CD8-positive, alpha-beta T cell (primary cell): ENCODE measurements at places on chromosomes 6 and 20.
A peak's percentile ranks its signal among the peaks of the same experiment; 100 is the strongest.

GRCh38 chr20:39025883-39026282, 63.7 kb downstream of the DHX35 start:
- DNase-seq, result no peak

GRCh38 chr6:87690441-87690840, 11.6 kb downstream of the AKIRIN2 start:
- no peak for DNase-seq

GRCh38 chr6:161546632-161547031, 272.8 kb upstream of the AGPAT4 start:
- DNase-seq, result no peak

GRCh38 chr6:108020472-108021116, 53.9 kb downstream of the OSTM1 start:
- DNase-seq, result no peak

- peak; percentile 34 for DNase-seq
Observed at GRCh38 chr20:57835588-57836455, 126.0 kb upstream of the PMEPA1 start.

- no peak for DNase-seq
Observed at GRCh38 chr6:154752022-154752421, 18.8 kb downstream of the SCAF8 start.

GRCh38 chr6:107532706-107533105, 42.8 kb downstream of the SOBP start:
- no peak for DNase-seq

- DNase-seq, result no peak
Observed at GRCh38 chr6:163782436-163783003, 368.0 kb downstream of the QKI start.

- no peak for DNase-seq
Observed at GRCh38 chr6:98634569-98634968, 199.8 kb upstream of the POU3F2 start.

DNA sequence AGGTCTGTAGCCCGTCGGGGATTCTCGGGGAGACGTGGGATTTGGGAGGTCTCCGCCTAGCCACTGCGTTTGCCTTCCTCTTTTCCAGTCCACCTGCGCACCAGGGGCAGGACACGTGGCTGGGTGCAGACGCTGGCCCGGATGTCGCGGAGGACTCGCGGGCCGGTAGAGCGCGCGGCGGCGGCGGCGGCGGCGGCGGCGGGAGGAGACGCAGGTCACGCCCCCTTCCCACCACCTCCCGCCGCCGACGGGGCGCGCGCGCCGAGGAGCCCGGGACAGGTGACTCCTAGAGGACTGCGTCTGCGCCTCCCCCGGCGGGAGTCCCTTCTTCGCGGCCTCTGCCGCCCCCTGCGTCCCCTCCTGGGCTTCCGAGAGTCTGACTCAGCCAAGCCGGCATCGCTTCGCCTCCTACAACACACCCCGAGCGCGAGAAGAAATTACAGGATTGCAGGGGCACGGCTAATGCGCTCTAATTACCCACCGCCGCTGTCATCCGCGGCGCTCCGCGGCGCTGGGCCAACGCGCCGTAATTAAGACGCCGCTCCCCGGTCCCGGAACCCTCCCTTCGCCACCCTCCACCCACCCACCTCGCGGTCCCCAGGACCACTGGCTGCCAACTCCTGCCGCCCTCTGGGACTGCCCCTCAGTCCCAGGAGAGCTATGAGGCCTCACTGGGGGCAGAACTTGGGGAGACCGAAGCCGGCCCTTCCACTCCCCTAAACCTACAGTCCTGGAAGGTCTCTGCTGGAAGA, 124.5 kb downstream of the MRPL14 start:
- DNase-seq, result peak; percentile 60

GRCh38 chr6:150325066-150325772, 43.6 kb upstream of the IYD start:
- no peak for DNase-seq

DNA sequence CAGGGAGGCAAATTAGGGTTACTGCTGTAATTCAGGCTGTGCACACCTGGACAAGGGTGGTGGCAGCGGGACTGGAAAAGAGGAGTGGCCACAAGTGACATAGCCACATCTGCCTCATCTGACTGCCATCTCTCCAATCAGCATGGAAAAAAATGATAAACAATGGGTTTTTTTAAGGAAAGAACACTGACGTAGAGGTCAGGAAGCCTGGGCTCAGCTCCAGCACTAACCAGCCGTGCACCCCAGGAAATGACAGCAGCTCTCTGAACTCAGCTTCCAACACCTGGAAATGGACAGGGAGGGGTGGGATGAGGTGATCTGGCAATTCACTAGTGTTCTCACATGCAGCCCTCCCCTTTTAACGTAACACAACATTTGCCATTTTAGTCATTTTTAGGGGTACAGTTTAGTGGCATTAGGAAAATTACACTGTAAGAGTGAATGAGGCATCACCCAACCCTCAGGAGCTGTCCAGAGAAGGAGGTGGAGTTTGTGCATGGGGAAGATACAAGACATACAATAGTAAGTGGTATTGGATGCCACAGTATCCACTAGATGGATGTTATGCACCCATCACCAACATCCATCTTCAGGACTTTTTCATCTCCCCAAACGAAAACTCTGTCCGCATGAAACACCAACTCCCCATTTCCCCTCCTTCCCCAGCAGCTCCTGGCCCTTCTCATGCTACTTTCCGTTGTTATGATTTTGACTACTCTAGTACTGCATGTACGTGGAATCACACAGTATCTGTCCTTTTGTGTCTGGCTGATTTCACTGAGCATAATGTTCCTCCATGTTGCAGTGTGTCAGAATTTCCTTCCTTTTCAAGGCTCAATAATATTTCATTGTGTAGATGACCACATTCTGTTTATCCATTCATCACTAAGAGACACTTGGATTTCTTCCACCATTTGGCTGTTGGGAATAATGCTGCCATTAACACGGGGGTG, 215.5 kb upstream of the ECI2 start:
- DNase-seq, result no peak

DNA sequence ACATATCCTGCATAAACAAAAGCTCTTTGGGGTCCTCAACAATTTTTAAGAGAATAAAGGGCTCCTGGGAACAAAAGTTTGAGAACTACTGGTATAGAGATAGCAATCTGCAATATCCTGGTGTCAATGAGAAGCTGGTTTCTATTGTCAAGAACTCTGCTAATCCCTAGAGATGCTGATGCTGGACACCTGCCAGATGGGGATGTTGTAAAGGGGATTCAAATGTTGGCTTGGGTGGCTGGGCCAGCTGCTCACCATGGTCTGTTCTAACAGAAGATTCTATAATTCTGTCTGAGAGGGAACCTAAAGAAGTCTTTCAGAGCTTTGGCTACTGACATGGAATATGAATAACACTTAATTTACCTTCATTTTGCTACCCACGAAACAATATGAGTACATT, 137.8 kb downstream of the BTBD9 start:
- DNase-seq, result no peak

- DNase-seq, result no peak
Observed at GRCh38 chr6:47197682-47198640, 111.7 kb downstream of the TNFRSF21 start.

- DNase-seq, result no peak
Observed at GRCh38 chr6:162337412-162337811, 390.2 kb downstream of the PRKN start.

GRCh38 chr20:57876163-57876562, 166.3 kb upstream of the PMEPA1 start:
- DNase-seq, result no peak

DNA sequence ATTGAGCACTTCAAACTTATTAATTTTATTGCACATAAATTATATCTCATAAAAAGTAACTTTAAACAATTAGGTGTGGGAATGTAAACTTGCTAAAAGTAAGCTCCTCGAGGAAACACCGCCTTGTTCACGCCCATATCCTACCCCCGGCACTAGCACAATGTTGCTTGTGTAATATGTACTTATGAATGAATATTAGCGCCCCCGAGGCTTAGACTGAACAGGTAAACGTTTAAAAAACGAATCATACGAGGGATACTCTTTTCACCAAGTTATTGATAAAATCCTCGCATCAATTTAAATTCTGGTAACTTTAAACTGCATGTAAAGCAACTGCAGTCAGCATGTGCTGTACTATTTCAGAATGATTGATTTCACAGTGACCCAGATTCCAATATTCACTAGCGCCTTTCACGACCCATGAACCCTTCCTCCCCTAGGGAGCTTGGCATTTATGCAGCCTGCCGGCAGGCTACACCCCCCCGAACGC, 637 bp downstream of the TFB1M start:
- DNase-seq, result no peak

DNA sequence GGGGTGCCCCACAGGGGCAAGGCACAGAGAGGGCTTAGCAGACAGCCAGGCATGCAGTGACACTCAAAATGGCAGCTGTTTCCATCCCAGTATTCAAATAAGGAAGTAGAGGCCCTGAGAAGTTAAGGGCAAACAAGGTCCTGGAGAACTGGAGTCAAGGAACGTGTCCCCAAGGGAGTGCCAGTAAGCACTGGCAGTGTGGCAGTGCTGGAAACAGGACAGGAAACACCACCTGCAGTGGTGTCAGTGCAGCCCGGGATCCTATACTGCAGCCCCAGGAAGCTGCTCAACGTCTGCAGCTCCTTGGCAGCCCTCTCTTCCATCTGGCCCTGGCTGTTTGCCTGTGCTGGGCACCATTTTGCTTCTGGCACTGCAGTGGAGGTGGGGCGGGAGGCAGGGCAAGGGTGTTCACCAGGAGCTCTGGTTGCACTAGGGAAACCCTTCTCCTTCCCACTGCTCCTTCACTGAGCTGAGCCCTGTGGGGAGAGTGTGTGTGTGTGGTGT, 56.3 kb downstream of the EDN3 start:
- no peak for DNase-seq

GRCh38 chr6:93784794-93785693, 365.7 kb upstream of the EPHA7 start:
- DNase-seq, result no peak

DNA sequence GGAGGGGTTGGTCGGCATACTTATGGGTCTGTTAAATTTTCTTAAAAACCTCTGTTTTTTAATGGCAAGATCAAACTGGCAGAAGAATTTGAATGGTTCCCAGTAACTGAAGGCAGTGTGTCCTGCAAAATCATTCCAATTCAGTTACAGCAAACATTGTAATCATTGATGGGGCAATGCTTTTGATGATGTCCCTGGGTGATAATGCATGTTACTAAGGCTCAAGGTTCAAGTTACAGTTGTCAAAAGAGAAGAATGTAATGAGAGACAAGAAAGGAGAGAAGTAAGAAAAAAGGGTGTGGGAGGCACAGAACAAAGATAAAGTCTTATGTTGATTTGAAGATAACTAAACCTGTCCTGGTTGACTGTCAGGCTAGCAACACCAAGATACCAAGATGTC, 54.9 kb downstream of the CEP162 start:
- no peak for DNase-seq

DNA sequence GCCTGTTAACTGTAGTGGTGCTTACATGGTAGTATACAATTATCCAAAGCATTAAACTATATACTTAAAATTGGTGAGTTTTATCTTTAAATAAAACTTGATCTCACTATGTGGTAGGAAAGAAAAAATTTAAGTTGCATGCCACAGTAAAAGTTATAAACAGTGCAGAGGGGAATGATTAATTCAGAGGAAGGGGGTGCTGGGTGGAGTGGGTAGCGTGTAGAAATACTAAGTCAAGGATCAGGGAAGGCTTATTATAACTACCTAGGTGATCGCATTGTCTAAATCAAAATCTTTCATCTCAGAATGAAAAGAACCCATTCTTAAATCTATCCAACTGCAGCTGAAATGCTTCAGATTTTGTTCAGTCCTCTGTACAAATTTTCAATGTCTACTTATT, 428.3 kb downstream of the ADGRB3 start:
- no peak for DNase-seq

- no peak for DNase-seq
Observed at GRCh38 chr6:136158387-136158821, 91.7 kb downstream of the MTFR2 start.

DNA sequence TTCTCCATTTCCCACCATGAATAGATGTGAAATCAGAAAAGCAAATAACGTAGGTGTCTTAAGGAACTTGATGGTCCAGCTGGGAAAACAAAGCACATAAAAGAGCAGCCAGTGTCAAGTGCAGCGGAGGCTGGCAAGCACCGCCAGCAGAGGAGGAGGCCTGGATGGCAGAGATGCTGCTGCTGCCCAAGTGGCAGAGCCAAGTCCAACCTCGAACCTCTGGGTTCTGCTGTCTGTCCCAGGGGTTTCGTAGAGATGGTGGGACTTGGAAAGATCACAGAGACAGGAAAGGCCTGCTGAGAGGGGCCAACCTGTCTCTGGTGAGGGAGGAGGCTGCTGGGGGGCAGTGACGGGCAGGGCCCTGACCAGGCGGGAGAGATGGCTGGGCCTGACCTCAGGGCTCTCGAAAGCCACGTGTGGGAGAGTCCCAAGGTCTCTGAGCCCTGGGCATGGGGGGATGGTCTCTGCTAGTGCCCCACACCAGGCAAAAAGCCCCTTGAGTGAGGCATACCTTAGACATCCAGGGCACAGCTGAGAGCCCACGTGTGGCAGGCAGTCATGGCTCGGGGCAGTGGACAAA, 77.3 kb downstream of the TCP11 start:
- no peak for DNase-seq
